ENCODE measurements at places on chromosomes 6 and 20. TPM values are rescaled to one million over a fixed set of nuclear protein-coding genes. Genes with fewer than 3 reads are reported as not detected.

The MDFI gene
- total RNA-seq: 2.5 TPM

The BPI gene
- not detected for total RNA-seq

The MOXD1 gene
- total RNA-seq: 3.2 TPM

The TDRD6 gene
- total RNA-seq: 0.51 TPM

The HIVEP1 gene
- 16.6 TPM for total RNA-seq

DNA sequence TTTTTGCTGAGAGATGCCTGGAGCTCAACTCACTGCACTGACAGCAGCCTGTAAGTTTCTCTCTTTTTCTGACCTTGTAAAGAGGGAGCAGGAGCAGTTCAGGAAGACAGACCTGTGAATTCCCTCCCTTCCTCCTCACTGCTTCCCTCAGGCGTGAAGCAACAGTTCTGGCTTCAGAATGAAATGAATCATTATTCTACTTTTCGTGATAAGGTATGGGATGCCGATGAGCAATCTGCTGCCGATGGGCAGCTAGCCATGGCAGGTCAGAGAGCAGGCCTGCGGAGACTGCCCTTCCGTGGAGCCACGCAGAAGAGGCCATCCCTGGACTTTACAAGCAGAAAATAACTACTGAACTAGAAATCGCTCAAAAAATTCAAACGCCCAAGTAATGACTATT, 426.5 kb upstream of the RNF217 start:
- DNase-seq: no peak

- DNase-seq: no peak
These were observed 5.9 kb downstream of the WASF1 start for GRCh38 chr6:110173506-110174132.

DNA sequence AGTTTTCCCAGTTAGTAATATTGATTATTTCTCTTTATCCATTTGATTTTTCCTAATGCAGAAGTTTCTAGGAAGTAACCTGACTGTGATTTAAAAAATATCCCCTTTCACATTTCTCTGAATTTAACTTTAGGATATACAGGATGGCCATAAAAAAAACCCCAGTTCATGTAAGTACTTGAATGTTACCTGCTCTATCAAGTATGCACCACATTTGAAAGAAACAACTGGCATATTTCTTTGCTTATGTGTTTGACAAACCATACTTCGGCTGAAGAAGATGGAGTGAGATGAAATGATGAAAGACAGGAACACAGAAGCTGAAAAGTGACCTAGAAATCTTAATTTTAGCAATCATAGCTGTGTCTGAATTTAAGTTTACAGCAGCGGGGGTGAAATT, 374.0 kb upstream of the NOX3 start:
- no peak for DNase-seq

GRCh38 chr6:140744659-140745320, 1370.3 kb upstream of the CITED2 start:
- no peak for DNase-seq

- DNase-seq: no peak
These were observed 90.4 kb downstream of the DLL1 start for GRCh38 chr6:170200458-170200891.

- no peak for DNase-seq
These were observed 118.1 kb downstream of the MACROD2 start for GRCh38 chr20:14113416-14113815.

- no peak for DNase-seq
These were observed 197.0 kb downstream of the CLIC5 start for GRCh38 chr6:45818655-45819054.

GRCh38 chr6:56695702-56696101, 53.0 kb upstream of the DST start:
- no peak for DNase-seq

GRCh38 chr20:21103582-21104465, 2.3 kb downstream of the LINC00237 start:
- DNase-seq: no peak

All from heart right ventricle (tissue), 16 donors.